ENCODE measurements at places on chromosomes 7 and 10.
A peak's percentile ranks its signal among the peaks of the same experiment; 100 is the strongest.

GRCh38 chr10:74300666-74301065 is 149.6 kb downstream of the ADK start:
- no peak for DNase-seq

DNA sequence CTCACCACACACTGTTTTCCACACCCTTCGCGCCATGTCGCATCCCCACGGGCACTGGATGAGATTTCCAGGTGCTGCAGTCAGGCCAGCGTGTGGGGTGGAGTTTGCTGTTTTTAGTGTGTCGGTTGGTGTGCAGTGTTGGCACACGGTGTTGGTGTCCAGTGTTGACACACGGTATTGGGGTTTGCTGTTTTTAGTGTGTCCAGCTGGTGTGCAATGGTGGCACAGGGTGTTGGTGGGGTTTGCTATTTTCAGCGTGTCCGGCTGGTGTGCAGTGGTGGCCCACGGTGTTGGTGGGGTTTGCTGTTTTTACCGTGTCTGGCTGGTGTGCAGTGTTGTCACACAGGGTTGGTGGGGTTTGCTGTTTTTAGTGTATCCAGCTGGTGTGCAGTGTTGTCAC is 20.1 kb upstream of the PRKAR1B start:
- DNase-seq: no peak

DNA sequence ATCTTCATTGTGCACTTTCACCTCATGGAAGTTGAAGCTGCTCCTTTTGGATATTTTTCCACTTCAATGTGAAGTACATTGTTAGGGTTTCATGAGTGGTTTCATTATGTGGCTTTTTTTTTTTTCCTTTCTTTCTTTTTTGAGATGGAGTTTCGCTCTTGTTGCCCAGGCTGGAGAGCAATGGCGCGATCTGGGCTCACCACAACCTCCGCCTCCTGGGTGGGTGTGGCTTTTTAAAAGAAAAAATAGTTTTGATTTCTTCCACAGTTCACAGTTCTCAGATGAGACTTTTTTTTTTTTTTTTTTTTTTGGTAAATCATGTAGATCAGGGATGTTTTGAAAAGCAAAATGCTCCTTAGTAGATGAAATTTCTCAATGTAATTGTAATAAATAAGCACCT is 652.3 kb upstream of the ANKRD30A start:
- no peak for DNase-seq

- no peak for DNase-seq
Measured at GRCh38 chr10:130360826-130361311, 224.7 kb downstream of the GLRX3 start.

- DNase-seq: no peak
Measured at GRCh38 chr10:120997313-120997712, 146.2 kb downstream of the WDR11 start.

GRCh38 chr7:26515314-26515842 is 223.7 kb downstream of the SNX10 start:
- no peak for DNase-seq

DNA sequence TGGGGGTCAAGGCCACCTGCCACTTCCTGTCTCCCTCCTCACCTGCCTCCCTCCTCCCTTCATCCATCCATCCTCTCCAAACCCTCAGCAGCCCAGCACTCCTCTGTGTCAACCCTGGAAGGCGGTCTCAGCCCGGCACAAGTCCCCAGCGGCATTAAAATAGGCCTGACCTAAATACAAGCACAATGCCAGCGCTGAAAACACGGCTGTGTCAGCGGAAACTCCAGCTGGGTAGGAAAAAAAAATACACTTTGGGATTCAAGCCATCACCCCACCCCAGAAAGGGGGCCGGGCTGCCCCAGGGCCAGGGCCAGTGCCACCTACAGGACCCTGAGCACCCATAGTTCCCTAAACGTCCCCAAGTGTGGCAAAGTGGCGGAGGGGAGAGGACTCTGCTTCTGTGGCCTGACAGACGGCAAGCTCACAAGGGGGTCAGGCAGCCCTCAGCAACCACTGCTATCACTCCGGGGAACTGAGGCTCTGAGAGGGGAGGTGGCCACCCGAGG is 22.7 kb upstream of the GTF2IRD1 start:
- no peak for DNase-seq

DNA sequence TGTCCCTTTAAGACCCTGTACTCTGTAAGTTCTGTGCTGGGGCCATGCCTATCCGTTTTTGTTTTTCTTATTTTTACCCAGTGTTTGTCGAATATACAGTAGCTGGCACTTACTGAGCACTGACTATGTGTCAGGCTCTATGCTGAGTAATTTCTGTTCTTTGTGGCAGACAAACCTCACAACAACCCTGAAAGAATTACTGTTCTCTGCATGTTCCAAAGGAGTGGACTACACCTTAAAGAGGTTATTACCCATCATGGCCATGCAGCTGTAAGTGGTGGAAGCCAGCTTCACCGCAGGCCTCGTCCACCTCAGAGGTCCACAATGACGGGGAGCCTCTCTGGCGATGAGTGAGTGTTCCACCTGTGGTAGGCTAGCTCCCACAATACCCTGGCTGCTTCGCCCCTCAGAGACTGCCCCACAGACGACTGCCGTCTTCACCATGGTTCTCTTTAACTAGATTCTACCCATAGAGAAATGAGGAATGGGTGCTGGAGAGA is 30.1 kb upstream of the RBM20 start:
- no peak for DNase-seq

- DNase-seq: no peak
Measured at GRCh38 chr7:2633538-2634266, 1.9 kb downstream of the TTYH3 start.

DNA sequence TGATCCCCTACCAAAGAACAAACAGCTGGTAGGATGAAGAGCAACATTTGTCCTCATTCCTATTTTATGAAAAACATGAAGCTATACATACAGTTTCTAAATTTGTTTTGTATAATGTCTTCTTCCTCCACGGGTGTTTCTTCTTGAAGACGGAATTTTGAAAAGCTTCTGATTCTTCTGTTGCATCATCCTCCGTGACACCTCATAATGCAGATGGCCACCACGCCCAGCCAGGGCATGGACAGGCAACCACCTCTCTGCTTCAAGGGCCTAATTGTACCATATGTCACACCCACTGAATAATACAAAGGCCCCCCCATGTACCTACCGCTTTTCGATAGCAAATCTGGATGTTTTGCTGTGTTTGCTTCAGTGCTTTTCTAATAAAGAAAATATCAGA is at the start of gene SUN3:
TSS of gene SUN3 (minus strand) at position 170 of the 400 bp plus-strand sequence. CDS start at position 1, 169 bp downstream.
- no peak for DNase-seq

DNA sequence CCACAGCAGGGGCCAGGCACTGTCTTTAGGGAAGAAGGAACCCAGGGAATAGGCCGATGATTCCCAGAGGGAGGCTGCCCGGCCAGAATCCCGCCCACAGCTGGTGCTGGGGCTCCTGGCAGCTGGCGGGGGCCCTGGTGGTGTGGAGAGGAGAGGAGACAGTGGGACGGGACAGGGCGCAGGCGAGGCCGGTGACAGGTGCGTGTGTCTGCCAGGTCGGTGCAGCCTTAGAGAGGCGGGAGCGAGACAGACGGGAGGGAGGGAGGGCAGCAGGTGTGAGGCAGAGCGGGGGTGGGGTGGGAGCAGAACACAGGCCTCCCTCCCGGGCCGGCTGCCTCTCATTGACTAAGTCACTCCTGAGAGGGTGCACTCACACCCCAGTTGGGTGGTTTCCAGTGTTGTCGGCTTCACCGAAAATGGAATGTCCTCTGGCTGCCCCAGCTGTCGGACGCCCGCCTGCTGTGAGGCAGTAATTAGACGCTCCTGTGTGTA is 55.2 kb downstream of the ELFN1 start:
- DNase-seq: no peak

GRCh38 chr10:31647861-31648260 is 280.8 kb downstream of the ARHGAP12 start:
- DNase-seq: no peak

GRCh38 chr7:25069900-25070443 is 55.1 kb downstream of the CYCS start:
- DNase-seq: peak; percentile 54

- no peak for DNase-seq
Measured at GRCh38 chr10:131938681-131939080, 37.9 kb downstream of the PPP2R2D start.

- DNase-seq: no peak
Measured at GRCh38 chr10:17606547-17607040, 10.6 kb downstream of the HACD1 start.

GRCh38 chr10:43111101-43111500 is 27.1 kb upstream of the CSGALNACT2 start:
- DNase-seq: no peak

DNA sequence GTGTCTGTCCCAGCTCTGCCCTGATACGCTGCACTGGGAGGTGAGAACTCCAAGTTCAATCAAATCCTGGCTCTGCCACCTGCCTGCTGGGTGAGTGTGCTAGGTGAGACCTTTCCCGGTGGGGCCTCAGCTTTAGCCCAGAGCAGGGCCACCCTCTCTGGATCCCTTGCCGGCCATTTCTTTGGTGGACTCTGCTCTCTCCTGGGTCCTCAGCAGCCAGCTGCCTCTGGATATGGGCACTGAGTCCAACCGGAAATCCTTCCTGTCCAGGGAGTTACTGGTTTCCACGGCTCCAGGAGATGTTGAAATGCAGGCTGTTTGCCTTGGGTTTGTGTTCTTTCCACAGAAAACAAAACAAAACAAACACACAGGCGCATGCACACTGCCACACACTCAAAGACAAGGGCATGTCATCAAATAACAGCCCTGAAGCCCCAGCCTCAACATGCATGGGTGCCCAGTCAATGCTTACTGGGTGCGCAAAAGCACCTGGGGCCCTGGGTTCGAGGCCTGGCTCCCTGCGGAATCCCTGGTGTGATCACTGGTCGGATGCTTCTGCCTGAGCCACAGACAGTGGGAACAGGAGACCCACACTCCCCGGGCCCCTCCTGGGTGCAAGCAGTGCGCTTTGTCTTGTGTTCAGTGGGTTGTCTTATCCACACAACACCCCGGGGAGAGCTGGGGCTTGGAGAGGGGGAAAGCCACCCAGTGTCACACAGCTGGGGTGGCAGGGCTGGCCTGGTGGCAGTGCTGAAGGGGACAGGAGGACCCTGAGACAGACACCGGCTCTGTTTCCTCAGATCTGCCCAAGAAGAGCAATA is 33.1 kb downstream of the PPIF start:
- no peak for DNase-seq

GRCh38 chr7:148146346-148146745 is 444.2 kb upstream of the C7orf33 start:
- DNase-seq: no peak

GRCh38 chr7:129210989-129211312 is 13.9 kb upstream of the AHCYL2 start:
- no peak for DNase-seq

- no peak for DNase-seq
Measured at GRCh38 chr10:95308389-95309302, 17.8 kb upstream of the PDLIM1 start.

GRCh38 chr7:134051020-134051419 is 76.1 kb upstream of the LRGUK start:
- DNase-seq: no peak

DNA sequence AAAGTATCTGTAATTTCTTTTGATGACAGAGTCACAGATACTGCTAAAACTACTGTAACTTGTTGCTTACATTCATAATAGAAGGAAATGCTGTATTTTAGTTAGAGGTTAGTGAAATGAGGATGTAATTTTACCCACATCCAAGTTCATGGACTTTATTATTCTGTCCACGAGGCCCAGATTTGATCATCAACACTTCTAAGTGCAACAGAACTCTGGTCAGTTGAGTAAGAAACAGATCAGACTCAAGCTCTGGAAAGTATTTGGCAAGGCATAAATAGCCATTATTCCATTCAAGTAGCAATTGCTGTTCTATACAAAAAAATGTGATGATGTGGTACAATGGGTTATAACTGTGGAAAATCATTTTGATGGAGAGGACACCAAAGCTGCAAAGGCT is 22.3 kb downstream of the ACADSB start:
- DNase-seq: no peak
